GM20000 (cell line): ENCODE measurements at places on chromosomes 3 and 15.

GRCh38 chr3:73568371-73568862, 56.3 kb downstream of the PDZRN3 start:
- DNase-seq: no peak

DNA sequence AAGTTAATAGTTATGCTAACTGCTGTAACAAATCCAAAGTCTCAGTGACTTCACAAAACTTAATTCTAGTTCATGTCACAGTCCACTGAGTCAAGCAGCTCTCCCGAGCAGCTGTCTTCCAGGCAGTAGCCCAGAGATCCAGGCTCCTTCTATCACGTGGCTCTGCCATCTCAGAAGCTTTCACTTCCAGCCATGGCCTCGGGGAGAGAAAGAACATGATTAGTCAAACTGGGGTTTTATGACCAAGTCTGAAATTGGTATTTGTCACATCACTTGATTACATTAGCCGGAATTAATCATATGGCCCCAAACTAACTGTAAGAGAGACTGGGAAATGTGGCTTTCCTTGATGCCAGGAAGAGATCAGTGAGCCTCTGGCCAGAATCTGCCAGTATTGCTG, 70.2 kb upstream of the DGKG start:
- peak; percentile 38 for DNase-seq

DNA sequence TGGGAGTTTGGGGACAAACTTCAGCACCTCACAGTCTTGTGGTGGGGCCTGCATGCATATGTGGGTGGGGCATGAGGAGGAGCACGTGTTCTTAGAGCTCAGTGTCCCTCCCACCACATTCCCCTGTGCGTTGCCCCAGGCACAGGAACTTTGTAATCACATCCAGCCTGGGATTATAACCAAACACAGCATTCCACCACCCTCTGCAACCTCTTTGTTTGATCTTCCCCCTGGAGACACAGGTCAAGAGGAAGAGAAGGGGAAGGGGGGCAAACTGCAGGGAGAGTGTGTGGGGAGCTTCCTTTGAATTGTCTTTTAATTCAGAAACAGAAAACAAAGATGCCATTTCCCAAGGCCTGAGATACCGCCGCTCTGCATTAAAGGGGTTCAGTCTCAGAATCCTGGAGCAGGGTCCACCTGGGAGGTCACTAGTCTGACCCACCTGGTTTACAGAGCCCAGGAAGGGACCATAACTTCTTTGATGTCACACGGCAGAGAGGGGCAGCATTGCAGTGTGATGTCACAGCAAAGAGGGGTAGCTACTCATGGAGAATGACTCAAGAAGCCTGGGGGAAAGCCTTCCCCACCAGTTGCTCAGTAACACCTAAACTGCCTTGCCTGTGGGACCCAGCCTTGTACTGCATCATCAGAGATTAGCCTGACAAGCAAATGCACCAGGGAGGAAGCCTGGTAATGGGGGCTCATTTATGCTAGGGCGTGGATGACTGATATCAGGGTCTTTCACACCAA, 106.3 kb upstream of the RNU6-1 start:
- DNase-seq: no peak

DNA sequence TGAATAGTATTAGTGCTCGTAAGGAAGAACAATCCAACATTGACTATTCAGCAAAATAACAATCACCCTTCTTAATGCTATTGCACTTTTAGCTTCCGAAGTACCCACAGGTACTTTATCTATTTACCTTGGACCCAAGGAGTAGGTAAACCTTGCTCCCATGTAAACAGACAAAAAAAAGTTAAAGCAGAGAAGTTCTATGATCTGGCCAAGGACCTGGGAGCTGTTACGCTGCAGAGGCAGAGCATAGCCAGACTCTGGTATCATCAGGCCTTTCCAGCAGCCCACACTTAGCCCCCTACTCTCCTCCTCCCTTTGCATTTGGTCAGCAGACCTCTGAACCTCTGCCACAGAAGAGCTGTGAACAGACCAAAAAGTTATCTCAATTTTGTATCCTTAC, 130.3 kb upstream of the TPM1 start:
- no peak for DNase-seq

DNA sequence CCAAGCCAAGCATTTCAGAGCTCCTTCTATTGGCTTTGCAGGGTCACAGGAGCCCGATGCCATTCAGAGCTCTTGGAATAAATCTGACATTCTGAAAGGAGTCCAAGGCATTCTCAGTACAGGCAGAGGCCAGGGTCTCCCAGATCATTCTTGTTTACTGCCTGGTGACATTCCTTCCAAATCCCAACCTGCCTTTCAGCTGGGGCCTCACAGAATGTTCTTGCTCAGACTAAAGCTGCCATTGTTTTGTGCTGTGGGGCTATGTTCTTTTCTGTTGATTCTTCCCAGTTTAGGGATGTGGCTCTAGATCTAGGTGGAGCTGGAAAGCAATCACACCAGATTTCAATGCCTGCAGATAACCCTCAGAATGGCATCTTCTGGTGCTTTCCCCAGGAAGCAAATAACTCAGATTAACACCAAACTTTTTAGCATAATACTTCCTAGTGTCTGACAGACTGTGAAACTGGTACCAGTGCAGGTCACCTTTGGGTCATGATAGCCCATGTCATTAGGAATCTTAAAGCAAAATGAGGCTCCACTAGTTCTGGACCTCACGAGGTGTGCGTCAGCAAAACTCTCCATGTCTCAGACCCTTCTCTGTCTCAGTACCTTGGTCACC, 166.9 kb downstream of the CHST2 start:
- DNase-seq: no peak

- DNase-seq: no peak
These were observed 27.8 kb downstream of the WNT7A start for GRCh38 chr3:13851997-13852637.

- peak; percentile 17 for DNase-seq
These were observed 307.7 kb downstream of the TUSC7 start for GRCh38 chr3:117017135-117017894.

GRCh38 chr3:39485547-39485946, 18.1 kb downstream of the MOBP start:
- no peak for DNase-seq

- peak; percentile 76 for DNase-seq
These were observed 87.4 kb downstream of the NFKBIZ start for GRCh38 chr3:101936419-101937356.

DNA sequence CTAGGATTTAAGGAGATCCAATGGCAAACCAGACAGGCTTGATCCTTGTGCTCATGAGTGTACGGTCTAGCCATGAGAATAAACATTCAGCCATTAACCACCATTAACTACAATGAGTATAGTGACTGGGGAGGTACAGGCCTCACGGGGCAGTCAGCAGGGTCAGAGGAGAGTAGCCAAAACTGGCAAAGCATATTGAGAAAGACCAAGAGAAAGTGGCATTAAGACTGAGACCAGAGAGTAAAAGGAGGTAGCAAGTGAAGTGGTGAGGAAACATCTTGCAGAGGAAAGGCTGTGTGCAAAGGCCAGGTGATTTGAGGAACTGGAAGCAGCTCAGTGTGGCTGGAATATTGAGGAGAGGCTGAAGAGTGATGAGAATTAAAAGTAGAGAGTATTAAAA, 407.2 kb upstream of the LMCD1 start:
- DNase-seq: no peak

DNA sequence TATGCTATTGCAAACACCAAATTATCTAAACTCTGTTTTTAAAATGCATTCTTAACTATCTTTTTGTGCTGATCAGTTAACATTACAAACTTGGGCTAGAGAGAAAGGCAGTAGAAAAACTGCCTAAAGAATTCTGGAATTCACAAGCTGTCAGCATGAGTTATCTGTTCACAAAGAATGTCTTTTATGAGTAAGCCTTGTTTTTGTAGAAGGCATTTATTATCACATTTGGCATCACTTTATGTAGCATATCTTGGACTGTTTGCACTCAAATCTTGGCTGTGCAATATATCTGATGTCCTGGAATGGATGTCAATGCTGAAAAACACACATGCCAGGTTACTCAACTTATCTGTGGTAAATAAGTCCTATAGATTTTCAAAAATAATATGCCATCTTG, 15.5 kb upstream of the BCHE start:
- no peak for DNase-seq

GRCh38 chr3:124639406-124640237, 90.6 kb upstream of the UMPS start:
- DNase-seq: no peak

GRCh38 chr15:75786575-75786947, 56.7 kb upstream of the UBE2Q2 start:
- no peak for DNase-seq

- DNase-seq: no peak
These were observed 169.0 kb upstream of the IL12A start for GRCh38 chr3:159819676-159820075.

DNA sequence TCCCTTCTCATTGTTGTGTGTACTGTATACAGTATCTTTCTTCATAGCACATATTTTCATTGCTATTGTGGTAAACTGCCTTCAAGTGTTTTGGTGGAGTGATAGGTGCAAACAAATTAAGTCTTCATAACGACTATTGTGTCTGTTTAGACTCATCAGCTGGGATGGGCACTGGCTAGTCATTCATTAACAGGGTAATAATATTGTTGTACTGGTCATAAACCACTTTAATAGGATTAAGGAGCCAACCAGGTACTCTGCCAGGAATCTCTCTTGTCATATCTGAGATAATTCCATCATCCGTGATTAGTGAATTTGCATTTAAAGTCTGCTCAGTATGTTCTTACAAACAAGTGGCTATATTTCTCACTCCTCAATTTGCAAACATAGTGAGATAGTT, 10.2 kb upstream of the TMEM45A start:
- no peak for DNase-seq

DNA sequence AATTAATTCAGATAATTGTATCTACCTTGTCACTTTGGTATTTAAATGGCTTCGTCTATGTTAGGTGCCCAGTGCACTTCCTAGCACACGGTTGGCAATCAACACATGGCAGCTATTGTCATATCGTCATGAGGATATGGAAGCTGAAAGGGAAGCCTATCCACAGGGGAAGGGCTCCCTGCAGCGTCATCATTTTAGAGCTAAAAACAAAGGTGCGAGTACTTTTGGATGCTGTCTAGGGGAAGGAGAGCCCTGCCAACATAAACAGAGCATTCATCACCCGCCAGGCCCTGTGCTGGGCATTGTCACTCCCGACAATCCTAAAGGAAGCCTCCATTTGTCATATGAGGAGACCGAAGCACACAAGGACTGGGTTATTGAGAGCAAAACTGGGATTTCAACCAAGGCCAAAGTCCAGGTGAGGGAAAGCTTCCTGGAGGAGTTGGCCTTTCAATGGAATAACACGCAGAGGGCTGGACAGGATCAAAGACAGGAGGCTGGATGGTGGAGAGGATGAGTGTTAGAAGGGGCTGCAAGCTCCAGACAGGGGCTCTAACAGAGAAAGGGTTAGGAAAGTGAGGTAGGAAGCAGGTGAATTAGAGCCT, 8.0 kb upstream of the PARL start:
- no peak for DNase-seq

DNA sequence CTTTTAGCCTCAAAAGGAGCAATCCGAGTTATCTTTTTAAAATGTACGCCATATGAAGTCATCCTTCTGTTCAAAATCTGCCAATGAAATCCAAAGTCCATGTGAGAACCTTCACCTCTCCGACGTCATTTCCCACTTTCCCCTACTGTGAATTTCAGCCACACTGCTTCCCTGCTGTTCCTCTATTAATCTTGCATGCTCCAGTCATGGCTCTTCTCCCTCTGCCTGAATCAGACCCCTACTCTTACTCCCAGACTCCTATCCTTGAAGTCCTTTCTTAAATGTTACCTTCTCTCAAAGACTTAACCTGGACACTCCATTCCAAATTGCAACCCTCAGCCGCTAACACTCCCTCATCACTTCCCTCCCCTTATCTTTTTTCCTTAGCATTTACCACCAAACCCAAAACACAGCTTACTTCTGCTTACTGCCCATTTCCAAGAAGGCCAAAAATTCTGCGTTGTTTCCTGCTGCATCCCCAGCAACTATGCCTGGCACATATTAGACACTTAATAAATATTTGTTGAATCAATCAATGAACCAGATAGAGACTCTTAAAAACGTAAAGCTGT, 1.2 kb downstream of the NKIRAS1 start:
- DNase-seq: no peak

DNA sequence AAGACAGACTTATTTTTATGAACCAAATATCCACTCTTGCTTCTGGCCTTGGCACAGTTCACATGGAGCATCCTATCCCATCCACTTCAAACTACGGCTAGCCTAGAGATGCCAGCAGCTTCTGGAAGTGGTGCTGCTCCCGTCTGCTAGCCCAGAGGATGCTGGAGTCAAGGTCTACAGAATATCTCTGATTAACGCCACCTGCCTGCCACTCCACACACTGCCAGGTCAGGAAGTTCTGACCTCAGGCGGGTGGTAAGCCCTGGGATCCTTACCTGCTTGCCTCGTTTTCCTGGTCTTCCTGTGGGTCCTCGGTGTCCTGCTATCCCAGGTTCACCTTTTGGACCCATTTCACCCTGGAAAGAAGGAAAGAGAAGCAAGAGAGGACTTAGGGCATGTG, 42.9 kb downstream of the EAF1 start:
- no peak for DNase-seq

DNA sequence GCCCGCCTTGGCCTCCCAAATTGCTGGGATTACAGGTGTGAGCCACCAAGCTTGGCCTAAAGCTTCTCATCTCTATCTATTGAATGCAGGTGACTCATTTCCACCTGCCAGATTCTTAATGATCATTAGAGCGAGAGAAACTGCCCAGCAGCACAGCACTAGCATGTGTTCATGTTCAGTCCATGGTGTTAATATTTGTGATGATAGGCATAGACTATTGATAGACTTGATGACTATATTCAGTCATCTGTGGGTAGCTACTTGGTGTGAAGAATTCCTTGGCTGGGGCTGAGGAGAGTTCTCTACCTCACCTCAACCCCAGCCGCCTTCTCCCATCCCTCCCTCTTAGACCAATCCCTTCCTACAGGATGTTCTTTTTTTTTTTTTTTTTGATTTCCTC, 60.0 kb downstream of the ST6GAL1 start:
- DNase-seq: no peak

DNA sequence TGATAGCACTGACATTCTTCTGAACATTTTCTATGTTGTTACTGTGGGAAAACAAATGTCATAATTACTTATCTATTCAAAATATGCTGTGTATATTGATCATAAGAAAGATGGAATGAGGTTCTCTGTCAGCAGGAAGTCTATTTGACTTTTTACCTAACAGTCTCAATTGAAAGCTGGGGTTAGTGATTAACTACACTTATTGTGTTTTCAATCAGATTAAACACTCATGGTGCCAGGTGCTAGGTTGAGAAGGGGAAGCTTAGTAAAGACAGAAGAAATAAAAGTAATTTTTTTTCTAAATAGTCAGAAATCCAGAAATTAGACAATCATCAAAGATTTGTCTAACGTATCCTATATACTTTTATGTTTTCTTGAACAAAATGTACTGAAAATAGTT, 281.0 kb upstream of the NR2E3 start:
- no peak for DNase-seq

DNA sequence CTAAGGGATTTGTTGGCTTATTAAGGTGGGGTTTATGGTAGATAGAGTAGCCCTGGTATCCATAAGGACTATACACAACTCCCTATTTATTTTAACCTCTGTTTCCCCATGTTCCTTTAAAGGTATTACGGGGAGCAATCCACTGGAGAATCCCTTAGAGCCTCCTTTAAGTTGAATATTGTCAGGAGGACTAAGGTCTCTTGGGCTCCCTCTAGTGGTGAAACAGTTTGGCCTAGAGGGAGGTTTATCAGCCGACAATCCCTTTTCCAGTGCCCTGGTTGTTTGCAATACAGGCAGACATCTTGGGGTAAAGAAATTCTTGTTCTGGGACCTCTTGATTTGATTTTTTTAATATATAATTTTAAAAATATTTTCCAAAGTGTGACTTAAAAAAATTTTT, 12.9 kb downstream of the OPA1 start:
- peak; percentile 28 for DNase-seq
